ENCODE measurements at places on chromosomes 1 and 21.

DNA sequence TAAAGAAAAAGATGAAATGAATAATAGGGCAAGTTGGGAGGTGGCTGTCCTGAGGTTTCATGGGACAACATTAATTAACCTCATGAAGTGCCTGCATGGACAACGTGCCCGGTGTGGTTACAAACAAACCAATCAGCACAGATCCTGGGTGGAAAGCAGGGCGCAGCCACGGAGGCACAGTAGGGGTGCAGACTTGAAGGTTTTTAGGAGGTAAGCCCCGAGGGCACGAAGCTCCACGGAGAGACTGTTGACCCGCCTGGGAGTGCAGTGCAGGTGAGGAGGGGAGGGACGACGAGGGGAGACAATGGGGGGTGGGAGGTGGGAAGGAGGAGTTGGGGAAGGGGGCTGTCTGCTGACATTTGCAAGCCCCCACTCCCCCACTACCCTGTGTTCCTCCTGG, 2.3 kb upstream of the RIPK4 start:
- DNase-seq = no peak

GRCh38 chr1:90720145-90720636, 3.1 kb upstream of the BARHL2 start:
- no peak for DNase-seq

GRCh38 chr1:121452484-121452883, 267.7 kb downstream of the SRGAP2C start:
- DNase-seq = no peak

GRCh38 chr1:18599086-18599485, 31.6 kb upstream of the PAX7 start:
- DNase-seq = no peak

DNA sequence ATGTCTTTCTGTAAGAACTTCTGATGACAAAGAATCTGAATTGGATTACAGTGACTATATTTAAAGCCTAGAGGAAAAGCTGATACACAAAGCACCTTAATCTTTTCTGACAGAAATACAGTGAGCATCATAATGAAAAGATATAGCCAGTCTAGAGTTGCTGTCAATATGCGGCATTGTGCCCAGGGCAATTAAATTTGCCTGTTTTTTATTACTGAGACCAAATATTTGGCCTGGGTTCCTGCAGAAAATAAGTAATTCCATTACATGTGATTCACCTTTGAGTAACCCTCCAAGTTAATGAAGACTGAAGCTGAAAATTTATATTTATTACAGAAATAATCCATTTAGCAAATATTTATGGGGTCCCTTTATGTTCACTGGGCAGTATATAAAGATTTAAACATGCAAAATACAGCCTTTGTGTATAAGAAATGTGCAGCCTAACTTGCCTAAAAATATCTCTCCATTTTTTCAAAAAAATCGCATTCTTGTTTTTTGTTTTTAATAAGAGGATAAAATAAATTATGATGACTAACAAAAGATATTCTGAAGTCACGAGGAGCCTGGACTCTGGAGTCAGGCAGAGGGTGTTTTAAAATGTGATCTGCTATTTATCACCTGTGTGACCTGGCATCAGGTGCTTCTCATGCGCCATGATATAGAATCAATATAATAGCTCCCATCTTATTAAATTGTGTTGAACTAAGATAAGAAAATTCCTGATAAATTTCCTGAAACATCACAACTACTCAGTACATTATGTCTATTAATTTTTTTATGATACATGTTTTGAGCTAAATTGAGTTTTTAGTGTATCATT, 83.6 kb downstream of the SGIP1 start:
- no peak for DNase-seq

DNA sequence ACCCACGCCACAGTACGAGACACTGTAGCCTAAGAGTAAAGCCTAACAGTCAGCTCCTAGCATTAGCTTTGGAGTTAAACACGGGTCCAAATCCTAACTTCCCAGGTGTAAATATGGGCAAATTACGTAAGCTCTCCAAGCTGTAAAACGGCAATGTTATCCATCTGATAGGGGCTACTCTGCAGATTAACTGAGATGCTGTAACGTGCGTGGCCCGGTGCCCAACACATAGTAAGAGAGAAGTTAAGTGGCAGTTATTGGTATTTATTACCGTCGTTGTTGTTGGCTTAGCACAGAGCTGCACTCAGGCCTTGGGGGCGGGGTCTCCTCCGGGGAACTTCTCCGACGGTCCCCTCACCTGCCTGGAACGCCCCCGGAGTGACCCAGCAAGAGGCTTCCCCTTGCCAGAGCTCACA, 457 bp downstream of the TRAPPC3 start:
- no peak for DNase-seq

GRCh38 chr21:35562876-35563275, 497.4 kb downstream of the SETD4 start:
- DNase-seq = no peak

GRCh38 chr21:36713746-36714145, 14.8 kb downstream of the SIM2 start:
- no peak for DNase-seq

- DNase-seq = no peak
Measured at GRCh38 chr1:165474196-165474595, 29.3 kb upstream of the RXRG start.

GRCh38 chr1:17494114-17494729, 45.3 kb upstream of the ARHGEF10L start:
- DNase-seq = peak; percentile 75

- no peak for DNase-seq
Measured at GRCh38 chr1:110591956-110592355, 14.2 kb downstream of the KCNA2 start.

DNA sequence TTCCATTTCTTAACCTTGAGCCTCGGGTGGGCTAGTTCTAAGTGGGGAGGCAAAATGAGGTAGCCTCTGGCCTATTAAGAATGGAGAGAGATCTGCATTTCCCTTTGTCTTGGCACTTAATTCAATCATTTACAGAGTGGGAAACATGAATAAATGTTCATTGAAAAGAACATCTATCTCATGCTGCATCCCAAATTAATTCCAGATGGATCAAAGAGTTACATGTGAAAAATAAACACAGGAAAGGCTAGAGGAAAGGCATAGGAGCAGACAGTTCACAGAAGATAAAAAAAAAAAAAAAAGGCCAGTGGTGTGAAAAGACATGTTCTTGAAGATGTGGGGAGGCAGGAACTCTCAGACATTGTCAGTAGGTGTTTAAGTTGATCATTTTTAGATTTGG, 35.7 kb upstream of the EPS8L3 start:
- no peak for DNase-seq

DNA sequence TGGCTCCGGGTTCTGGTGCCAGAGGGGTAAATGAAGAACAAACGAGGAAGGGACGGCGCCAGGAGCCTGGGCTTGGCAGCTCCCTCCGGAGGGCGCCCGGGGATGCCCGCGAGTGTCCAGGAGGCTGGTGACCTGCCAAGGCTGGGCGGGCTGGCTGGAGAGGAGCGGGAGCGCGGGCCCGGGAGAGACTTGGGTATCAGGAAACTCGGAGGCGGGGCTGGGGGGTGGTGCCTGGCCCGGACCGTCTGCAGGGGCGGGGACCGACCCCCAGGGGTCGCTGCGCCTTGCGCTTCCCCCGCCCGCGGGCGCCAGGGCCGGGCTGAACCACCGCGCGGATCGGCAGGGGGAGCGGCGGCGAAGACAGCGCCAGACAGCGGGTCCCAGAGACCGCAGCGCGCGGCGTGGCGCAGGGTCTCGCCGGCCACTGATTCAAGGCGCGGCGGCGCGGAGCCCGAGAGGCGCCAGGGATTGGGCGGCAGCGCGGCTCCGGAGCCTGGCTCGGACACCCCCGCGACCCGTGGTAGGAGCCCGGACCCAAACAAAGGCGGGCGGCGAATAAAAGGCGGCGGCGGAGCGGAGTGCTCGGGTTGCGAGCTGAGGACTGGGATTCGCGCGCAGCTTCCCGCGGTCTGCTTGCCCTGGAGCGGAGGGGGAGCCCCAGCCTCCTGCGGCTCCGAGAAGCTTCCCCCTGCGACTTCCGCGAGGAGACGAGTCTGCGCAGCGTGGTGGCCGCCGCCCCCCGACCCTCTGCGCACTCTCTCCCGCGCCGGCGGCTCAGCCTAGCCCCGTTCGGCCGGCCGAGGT, at the start of gene DISP3:
DISP3 (plus strand) TSS at position 585 of the 804 bp plus-strand sequence. CDS start 21,838 bp downstream, outside the sequence.
- peak; percentile 88 for DNase-seq

DNA sequence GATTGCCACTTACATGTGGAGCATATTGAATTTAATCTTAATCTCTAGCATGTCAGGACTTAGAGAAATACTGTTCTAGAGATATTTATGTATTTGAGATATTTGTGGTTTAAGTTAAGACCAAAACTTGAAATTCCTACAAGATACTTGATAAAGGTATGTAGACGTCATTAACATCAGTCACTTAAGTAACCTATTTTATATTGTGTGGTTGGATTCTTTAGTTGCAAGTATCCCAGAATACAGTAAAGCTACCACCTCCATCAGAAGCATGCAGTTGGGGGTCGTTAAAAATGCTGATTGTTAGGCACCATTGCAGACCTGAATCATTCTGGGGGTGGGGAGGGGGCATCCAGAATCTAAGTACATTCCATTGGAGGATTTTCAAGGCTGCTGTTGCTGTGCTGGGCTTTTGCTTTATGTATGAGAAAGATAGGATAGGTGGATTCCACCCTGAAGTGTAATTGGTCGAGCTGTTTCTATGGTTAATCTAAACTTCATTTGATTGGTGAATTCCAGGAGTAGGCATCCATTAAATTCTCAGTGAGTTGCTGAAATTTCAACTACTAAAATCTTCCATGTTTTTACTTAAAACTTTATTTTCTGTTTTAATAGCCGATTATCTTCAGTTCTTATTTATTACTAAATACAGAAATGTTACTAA, 4.0 kb downstream of the H3-3A start:
- DNase-seq = no peak

- DNase-seq = no peak
Measured at GRCh38 chr21:41861255-41861654, 17.9 kb downstream of the PRDM15 start.

DNA sequence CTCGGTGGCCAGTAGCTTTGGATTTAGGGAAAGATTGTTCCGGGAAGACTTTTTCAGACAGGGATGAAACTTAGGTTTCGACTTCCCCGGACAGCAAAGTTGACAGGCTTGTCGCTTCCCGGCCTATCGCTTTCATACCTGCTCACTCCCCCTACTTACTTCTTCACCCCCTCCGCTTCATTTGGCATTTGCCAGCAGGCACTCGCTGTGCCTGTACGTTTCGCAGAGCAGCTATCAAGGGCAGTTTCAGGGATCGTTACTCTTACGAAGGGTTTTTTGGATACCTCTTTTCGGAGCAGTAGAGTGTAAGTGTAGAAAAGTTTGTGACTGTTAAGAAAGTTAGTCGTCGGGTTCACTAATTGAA, 393 bp downstream of the BLZF1 start:
- peak; percentile 33 for DNase-seq

DNA sequence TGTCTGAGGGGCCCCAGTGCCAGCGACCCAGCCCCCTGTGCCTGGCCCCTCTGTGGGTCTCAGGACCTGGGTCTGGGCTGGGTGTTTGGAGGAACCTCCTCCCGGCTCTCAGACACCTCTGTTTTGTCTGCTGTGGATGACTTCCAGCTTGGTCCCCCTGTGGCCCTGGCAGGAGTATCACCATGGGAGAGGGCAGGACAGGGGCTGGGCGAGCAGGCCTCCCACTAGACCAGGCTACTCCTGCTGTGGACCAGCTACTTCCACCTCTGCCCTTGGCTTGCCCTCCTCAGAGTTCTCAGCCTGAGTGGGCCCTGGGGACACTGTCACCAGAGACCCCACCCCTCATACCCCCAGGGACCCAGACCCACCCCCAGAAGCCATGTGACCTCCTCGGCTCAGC, 21.8 kb downstream of the PLCH2 start:
- no peak for DNase-seq

DNA sequence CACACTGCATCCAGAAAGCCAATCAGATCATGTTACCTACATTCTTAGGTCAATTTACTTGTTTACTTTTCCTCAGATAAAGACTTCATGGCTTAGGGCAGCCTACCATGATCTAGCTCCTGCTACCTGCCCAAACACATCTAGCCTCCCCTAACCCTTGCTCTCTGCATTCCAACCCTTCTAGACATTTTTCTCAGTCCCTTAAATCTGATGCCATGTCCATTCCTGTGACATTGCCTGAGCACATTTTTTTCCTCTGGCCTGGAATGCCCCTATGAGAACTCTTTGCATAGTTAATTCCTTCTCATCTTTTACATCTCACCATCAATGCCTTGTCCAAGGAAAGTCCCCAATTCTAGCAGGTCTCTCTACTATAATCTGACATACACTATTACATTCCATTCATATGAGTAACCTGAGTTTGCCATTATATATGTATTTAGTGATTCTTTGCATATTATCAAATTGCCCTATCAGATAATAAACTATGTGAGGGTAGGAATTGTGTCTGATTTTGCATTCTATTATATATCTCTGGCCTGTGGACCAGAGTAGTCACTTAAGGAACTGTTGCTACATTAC, 166.9 kb downstream of the COL11A1 start:
- no peak for DNase-seq

GRCh38 chr1:235417086-235417697, 50.0 kb downstream of the TBCE start:
- DNase-seq = peak; percentile 67

- no peak for DNase-seq
Measured at GRCh38 chr1:82517586-82517985, 716.9 kb downstream of the ADGRL2 start.

GRCh38 chr1:149914545-149914944, 3.1 kb downstream of the SV2A start:
- no peak for DNase-seq

GRCh38 chr1:107405236-107405635, 264.4 kb downstream of the NTNG1 start:
- no peak for DNase-seq

GRCh38 chr1:26832249-26832960, 5.9 kb downstream of the ZDHHC18 start:
- DNase-seq = no peak

- no peak for DNase-seq
Measured at GRCh38 chr1:25468033-25468432, 37.3 kb downstream of the MACO1 start.

GRCh38 chr21:38950435-38951094, 144.8 kb downstream of the ETS2 start:
- DNase-seq = no peak

GRCh38 chr1:9100471-9101043, 28.3 kb downstream of the GPR157 start:
- no peak for DNase-seq

DNA sequence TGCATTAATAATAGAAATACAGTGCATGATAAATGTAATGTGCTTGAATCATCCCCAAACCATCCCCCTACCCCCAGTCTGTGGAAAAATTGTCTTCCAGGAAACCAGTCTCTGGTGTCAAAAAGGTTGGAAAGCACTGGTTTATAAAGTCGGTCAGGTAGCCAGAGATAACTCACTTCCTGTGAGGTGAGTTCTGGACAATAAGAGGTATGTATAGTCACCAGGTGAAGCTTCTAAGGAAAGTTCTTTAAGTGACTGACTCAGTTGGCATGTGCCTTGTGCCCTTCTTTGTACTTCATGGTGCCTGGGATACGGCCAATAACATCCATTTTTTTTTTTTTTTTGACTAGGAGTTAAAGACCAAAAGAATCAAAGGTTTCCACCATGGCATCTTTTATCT, 103.7 kb downstream of the GPATCH2 start:
- no peak for DNase-seq

- DNase-seq = peak; percentile 21
Measured at GRCh38 chr21:33024201-33025103, 1.3 kb upstream of the OLIG2 start.

- no peak for DNase-seq
Measured at GRCh38 chr21:45347048-45347711, 57.8 kb upstream of the COL18A1 start.
